ENCODE measurements at places on chromosomes 2 and 18.

- DNase-seq = no peak
These were observed 193.2 kb downstream of the INO80D start for GRCh38 chr2:205892665-205893259.

DNA sequence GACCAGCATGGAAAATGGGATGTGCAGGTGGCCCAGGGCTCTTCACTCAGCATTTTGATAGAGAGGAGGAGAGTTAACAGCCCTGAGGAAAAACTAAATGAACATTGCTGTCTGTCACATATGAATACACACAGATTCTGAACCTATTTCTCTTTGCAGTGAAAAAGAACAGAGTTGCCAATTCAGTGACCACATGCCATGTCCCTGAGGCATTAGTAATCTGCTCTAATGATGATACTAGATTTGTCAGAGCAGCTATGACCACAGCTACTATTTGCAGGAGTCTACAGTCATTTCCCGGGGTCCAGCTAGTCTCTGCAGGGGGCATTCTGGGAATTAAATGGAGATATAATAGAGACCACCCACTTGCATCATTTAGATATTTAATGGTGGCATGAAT, 267.6 kb downstream of the TMX3 start:
- no peak for DNase-seq

- no peak for DNase-seq
These were observed 16.2 kb downstream of the REV1 start for GRCh38 chr2:99473518-99474083.

GRCh38 chr2:1609485-1610095, 134.7 kb downstream of the PXDN start:
- no peak for DNase-seq

DNA sequence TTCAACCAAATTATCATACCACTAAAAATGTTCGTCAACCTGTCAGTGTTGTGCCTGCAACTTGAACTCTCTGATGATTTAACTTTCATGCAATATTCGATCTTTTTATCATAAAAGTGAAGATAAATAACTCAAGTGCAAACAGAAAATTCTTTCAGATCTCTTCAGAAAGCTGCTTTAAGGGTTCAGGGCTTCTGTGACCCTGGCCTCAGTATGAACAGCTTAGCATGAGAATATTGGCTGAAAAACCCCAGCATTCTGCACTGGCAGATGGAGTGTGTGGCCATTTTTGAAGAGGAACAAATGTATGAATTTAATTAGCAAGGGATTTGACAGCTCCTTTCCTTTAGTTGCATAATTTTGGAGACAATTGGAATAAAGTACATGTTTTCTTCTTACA, 851.4 kb upstream of the SOX11 start:
- no peak for DNase-seq

DNA sequence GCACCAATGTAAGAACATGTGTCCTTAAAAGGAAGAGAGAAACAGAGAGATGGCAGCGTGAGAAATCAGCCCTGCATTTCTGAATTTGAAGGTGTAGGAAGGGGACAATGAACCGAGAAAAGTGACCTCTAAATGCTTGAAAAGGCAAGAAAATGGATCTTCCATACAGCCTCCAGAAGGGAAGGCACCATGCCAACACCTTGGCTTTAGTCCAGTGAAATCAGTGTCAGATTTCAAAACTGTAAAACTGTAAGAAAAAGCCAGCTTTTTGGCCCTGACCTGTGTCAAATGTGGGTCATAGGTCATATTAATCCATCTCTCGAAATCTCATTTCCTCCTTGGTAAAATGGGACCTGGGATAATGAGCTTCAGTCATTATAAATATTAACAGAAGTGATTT, 762.3 kb downstream of the DCDC2C start:
- DNase-seq = no peak

GRCh38 chr2:194550702-194551101, 1106.3 kb upstream of the SLC39A10 start:
- DNase-seq = no peak
